ENCODE measurements at places on chromosomes 5 and 9.

DNA sequence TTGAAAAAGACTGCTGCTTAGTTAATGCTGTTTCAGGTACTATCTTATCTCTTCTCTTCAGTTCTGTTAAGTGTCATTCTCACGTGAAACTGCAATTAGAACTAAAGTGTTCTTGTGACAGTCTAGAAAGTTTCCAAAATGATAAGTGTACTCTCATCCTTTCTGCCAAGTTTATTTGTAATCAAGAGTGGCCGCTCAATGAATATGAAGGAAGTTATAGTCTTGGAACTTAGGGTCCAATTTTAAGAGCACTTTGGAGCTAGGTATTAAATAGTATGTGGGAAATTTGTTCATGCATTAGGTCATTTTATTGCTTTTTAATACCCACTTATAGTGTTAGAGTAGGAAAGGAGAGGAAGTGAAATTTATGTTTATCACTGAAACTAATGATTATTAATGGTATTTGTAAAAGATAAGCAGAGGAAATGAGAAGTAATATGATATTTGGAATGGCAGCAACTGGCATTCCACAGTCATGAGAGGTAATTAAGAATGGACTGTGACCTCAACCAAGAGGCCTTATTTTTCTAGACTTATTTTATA, 20.4 kb downstream of the XRCC4 start:
- DNase-seq = no peak

- DNase-seq = no peak
These were observed 42.6 kb downstream of the HMGCS1 start for GRCh38 chr5:43270645-43271044.

DNA sequence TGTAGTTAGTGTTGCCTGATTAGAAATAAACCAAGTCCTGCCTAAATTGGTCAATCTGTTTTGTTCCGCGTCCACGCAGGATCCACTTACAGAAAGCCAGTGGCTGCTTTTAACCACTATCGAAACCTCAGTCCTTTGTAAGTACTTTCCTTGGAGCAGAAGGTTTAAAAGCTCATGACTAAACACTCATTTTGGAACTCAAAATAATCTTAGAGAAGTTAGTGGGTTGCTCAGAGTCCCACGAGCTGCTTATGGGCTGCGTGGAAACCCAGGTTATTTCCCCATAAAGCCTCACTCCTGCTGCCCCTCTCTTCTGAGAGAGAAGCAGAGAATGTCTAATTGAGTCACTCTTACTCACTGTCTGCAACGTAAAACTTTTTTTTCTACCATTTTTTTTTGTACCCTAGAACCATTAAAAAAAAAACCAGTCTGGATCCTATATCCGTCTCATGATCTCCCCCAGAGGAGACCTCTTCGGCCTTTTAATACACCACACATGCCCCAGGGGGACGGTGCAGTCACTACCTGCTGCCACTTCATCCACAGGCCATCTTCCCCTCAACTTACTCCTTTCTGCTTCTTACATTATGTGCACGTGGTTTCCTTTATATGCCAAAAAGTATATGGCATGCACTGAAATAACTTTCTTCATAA, 7.6 kb downstream of the BASP1 start:
- no peak for DNase-seq

- DNase-seq = no peak
These were observed 24.8 kb upstream of the OBP2B start for GRCh38 chr9:133233681-133234432.

DNA sequence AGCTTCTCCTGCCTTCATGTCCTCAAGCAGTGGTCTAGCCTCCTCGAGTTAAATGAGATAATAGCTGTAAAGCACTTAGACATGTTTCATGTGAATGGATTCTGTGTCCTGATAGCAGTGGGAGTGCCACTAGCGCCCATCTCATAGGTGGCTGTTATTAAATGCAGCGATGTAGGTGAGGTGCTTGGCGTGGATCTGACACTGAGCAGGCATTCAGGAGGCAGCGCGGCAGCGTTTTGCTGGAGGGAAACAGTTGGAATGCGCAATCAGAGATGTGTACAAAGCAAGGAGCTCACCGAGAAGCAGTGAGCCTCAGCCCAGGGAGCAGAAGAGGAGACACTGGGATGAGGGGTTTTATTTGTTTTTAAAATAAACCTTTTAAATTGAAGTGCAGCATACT, 106.6 kb downstream of the RGS3 start:
- DNase-seq = no peak

GRCh38 chr9:37582548-37583157, 6.5 kb upstream of the FBXO10 start:
- DNase-seq = no peak

GRCh38 chr9:108133680-108134079, 644.1 kb upstream of the KLF4 start:
- no peak for DNase-seq
